ENCODE measurements at places on chromosomes 2 and 18.

- peak; percentile 92 for DNase-seq
Measured at GRCh38 chr2:222708274-222708710, 36.8 kb downstream of the MOGAT1 start.

DNA sequence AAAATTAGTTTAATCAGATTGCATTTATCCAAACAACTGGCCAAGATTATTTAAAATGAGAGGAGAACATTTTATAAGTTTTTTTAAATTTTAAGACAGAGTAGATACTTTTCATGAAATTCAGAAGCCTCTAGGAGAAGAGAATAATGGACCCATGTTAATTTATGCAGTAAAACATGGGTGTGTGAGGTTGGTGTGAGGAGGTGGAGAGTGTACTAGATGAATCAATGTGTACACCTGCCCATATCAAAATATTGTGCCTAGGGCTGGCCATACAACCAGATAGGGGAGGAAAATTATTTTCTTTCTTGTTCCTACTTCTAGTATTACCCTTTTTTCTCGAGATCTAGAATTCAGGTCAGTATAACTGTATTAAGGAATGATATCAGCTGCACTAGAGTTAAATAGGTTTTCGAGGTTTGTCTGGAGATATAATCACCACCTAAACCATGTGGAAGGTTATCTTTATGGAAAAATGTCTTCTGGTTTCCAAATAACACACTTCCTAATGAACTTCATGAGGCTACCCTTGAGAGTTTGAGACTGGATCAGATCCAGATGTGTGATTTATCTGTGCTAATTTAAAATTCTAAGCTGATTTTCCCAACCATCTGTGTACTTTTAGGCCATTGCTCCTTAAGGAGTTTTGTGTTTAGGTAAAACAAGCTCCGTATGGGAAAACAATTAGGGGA, 37.6 kb downstream of the TMEM178A start:
- no peak for DNase-seq

- no peak for DNase-seq
Measured at GRCh38 chr2:95674186-95674585, 82.4 kb downstream of the TRIM43 start.

GRCh38 chr18:41974796-41975201, 19.8 kb downstream of the PIK3C3 start:
- no peak for DNase-seq

- DNase-seq, result no peak
Measured at GRCh38 chr18:36335476-36336279, 38.2 kb downstream of the FHOD3 start.

GRCh38 chr2:133130548-133131246, 437.6 kb downstream of the NCKAP5 start:
- no peak for DNase-seq

DNA sequence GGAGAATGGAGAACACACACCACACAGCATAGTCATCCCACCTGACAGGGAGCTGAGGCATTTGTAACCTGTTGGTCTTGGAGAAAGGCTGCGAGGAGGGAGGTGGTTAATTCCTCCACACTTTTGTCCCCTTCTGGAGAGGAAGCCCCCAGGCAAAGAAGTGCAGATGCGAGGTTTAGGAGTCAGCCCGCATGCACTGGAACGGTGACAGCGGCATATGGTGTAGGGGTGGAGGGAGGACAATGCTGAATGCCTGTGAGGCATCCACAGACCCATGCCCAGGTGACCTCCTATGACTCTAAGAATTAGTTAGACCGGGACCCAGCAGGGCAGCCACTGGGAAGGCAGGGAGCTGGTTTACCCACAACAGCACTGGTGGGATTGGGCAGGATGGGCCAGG, 12.2 kb downstream of the SPATA3 start:
- DNase-seq, result no peak

- DNase-seq, result no peak
Measured at GRCh38 chr18:10449396-10449795, 5.0 kb upstream of the APCDD1 start.

DNA sequence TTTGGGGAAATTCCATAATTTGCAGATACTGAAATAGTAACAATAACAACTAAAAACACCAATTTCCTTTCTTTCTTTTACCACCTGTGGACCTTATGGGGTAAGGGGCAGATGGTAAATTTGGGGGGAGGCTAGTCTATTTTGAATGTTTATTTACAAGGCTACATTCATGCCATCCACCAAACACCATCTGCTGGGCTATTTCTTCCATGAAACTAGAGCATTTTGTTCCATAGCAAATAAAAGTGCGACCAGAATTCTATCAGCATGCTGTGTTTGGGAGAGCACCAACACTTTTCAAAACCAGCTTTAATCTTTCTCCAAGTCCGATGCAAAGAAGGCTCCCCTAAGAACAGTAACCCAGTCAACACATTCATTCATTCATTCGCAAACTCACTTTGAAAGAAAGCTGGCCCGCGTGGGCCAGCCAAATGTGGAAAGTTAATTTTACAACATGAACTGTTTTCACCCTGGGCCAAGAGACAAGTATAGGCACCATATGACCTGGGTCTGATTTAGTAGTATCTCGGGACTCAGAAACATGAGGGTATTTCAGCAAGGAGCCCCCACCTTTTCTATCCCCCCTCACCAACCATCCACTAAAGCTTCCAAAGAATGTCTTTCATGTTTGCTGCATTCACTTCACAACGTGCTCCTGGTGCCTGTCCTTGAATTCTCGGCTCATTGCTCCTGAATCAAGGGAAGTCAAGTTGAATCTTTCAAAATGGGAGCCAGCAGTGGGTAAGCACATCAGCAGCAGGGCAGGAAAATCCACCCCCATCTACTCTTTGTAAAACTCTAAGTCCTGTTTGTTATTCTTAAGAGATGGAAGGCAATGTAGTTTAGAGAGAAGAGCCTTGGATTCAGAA, 210.6 kb downstream of the C1D start:
- DNase-seq, result no peak

- no peak for DNase-seq
Measured at GRCh38 chr2:140586379-140586778, 1544.4 kb downstream of the LRP1B start.

DNA sequence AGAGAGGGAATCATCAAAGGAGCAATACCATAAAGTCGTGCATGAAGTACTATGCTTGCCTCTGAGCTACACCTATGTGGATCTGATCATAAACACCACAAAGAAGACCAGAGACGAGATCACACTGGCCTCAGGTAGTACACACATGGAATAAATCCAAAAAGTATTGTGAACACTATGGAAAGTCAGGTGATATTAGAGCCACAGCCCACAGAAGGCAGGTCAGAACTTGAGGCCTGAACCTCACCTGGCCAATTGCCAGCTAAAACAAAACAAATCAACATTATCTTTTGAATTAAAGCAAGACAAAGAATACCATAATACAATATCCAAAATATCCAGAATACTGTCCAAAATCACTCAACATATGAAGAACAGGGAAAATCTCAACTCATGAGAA, 371.1 kb downstream of the NCKAP5 start:
- no peak for DNase-seq

GRCh38 chr2:234496055-234496834, 636 bp downstream of the ARL4C start:
- DNase-seq, result no peak

GRCh38 chr2:200590090-200590489, 4.3 kb downstream of the AOX1 start:
- DNase-seq, result no peak

DNA sequence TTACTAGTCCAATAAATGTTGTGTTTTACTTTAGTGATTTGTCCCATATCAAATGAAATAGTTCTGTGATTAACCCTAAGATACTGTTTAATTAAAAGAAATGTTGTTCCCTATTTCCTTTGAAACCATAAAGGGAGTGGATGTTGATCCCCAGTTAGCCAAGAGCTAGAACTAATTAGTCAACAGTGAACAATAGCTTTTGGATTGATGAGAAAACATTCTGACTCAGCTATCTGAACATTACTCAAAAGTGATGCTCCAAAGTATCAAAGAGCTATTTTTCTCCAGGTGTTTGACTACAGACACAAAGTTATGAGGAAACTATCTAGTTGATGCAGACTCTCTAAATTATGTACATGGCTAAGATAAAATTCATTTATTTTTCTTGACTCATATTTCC, 7.3 kb upstream of the FEZ2 start:
- no peak for DNase-seq

- no peak for DNase-seq
Measured at GRCh38 chr18:69755856-69756496, 191.7 kb downstream of the CD226 start.

DNA sequence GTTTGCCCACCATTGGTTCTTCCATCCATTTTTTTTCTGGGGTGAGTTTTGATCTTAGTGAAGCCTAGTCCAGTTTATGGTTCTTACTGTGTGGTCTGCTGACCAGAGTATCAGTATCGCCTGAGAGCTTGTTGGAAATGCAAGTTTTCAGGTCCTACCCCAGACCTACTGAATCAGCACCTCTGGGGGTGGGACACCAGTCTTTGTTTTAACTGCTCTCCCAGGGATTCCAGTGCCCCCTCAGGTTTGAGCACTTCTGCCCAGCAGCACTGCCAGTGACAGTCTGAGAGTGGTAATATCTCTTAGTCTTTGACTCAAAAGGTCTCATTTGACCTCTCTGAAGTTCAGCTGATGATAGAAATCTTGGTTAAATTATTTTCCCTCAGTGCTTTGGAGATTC, 269.3 kb downstream of the ALPK2 start:
- DNase-seq, result no peak

DNA sequence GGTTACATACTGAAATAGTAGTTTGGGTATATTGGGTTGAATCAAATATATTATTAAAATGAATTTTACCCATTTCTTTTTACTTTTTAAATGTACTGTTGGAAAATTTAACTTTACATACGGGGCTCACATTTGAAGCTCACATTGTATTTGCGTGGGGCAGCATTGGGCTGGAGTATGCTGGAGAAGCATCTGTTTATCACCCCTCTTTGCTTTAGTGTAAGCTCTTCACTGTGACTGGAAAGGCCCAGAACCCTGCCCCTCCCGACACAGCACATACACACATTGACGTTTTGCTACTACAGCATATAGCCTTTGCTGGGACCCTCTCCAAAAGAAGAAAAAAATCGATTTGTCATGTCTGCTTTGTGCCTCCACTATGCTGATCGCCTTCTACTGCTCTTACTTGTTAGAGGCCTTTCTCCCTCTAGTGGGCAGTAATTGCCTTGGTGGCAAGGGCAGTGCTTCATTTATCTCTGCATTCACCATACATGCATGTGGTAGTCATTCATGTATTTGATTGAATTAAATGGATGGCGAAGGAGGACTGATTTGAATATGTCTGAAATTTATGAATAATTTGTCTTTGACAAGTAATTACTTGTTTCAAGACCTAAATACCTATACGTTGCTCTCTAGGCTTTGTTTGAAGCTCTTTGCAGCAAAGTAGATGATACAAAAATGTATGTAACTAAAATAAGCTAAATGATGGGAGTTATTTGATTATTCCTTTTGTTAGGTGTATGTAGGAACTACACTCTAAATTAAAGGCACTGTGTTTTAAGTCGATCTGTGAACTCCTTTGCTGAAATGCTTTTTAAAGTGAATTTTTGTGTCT, 37.4 kb downstream of the VAPA start:
- DNase-seq, result no peak

- DNase-seq, result no peak
Measured at GRCh38 chr2:866887-867286, 83.8 kb upstream of the SNTG2 start.

GRCh38 chr18:23924813-23925212, 89.7 kb upstream of the TTC39C start:
- DNase-seq, result no peak

DNA sequence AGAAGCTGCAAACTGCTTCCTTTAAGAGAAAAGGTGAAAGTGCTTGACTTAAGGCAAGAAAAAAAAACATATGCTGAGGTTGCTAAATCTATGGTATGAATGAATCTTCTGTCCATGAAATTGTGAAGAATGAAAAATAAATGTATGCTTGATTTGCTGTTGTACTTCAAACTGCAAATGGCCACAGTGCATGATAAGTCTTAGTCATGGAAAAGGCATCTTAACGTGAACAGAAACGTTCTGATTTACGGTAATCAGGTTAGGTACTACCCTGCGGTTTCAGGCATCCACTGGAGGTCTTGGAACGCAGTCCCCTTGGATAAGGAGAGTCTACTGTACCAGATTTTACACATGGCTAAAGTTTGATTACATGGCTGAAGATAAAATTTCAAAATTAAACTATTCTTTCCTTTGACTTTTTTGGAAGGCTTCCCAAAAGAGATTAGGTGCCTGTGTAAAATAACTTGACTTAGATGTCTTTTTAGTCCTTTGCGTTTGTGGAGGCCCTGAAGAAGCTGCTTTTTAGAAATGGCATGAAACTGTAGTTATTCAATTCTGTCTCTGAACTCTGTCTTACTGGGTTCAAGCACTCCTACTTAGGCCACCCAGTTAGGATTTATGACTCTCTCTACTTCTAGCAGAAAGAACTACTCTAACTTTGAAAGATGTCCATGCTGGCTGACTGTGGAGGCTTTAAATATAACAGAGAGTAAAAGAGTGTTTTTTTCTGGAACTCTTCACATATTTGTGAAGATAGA, 35.9 kb upstream of the SCN9A start:
- no peak for DNase-seq

DNA sequence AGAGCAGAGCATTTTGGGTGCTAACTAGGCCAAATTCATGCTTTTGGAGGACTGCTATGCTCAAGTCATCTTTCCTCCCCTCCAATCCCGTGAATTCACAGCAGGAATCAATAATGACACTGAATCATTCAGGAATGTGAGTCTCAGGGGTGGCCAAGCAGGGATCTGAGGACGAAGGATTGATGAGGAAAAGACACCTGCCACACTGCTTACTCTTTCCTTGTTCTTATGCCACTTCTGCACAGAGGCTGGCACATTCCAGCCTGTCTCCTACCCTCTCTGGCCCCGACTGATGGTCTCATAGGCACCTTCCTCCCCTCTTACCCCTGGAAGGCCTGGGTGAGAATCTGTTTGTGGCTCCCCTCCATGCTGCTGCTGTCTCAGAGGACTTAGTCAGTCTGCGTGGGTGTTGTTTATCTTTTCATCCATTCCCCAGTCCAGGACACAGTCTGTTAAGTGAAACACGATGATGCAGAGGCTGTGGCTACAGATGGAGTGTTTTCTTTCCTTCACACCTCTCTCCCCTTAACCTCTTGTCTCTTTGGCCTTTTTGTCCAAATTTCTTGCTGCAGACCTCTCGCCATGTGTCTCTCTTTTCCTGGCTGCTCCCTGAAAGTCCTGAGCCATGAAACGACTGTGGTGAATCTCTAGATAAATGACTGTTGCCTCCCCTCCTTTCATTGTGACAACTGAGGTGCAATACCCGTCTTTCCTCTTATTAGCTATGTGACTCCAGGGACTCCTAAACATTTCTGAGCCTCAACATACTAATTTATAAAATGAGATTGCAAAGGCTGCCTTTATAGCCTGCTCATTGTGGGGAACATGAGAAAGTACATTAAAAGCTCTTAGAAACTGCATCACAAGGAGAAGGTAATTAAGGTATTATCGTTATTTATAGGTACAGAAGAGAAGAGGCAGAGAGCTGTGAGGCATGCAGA, 86.9 kb downstream of the RDH14 start:
- DNase-seq, result no peak

GRCh38 chr2:132668987-132669907, 758 bp downstream of the LYPD1 start:
- no peak for DNase-seq
